ENCODE measurements at places on chromosomes 5 and 9. TPM values are rescaled to one million over a fixed set of nuclear protein-coding genes. Genes with fewer than 3 reads are reported as not detected.

Gene TAF7
- total RNA-seq: 65.9 TPM

Gene GRIA1
- 0.63 TPM for total RNA-seq

Gene FREM1
- 1.7 TPM for total RNA-seq

DNA sequence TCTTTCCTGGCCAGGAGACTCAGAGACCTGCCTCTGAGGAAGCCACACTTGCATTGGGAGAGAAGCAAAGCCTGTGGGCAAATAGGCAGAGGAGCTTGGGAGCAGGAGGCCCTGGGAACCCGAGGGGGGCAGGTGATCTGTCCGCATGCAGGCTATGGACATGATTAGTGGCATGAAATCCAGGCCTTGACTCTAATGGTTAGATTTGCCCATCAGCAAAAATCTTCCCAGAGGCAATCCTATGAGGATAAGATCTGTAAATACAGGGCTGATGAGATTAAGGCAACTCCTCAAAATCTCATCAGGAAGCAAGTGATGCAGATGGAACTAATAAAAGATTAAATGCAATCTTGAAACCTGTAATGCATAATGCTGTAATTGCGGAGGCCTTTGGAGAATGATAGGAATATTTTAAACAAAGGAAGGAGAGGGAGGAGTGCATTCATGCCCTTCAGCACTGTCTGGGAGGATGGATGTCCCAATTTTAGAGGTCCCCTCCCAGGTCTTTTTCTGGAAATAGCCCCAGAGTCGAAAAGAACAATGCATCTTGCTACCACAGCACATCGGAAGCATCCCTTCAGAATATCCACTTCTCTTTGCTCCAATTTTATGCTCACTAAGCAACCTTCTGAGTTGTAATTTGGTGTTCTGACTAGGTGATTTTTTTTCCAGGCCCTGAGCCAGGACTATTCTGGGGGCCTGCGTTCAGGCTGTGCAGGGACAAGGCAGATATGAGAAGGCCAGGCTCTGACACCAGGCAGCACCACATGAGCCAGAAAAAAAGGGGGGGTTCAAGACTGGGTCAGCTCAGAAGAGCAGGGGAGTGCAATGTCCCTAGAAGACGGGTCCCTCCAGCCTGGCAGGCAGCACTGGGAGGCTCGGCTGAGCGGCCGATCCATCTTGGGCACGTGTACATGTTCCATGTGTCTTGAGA lies 66.5 kb downstream of the MED10 start:
- no peak overlapping the region for H3K4me3 ChIP-seq
- H3K27ac ChIP-seq: no peak overlapping the region
- peak; percentile 78 for DNase-seq
- no peaks in the 10 kb centered on the region for H3K27me3 ChIP-seq

DNA sequence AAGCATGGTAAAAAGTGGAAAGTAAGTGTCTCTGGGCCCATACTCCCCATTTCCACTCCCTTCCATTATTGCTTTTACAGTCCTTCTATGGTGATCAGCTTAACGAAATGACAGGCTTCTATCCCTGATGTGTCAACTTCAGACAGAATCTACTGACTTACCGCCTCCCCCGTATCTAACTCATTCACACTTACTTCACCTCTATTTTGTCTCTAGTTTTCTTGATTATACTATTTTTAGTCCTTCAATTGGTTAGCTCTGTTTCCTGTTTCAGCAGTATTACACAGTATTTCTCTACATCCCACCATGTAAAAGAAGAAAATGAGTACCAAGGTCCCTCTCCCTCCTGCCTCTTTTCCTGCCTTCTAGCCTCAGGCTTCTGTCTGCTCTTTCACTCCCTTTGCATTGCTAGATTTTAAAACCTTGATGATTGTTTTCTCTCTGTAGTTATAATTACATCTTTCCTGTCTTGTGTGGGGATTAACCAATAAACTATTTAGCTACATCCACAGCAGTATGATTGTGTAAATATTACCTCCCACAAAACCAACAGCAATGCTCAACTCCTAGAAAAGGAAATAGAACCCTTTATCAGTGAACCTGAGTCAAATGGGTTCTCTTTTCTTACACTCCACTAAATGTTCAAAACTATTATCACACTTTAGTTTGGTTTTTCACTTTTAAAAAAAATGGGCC lies 53.4 kb downstream of the GNAQ start:
- no peak for DNase-seq
- H3K4me3 ChIP-seq: no peak overlapping the region
- H3K4me1 ChIP-seq: peaks cover 46% of the 10 kb centered on the region

GRCh38 chr9:100774962-100775361 lies 197.1 kb downstream of the CAVIN4 start:
- H3K4me1 ChIP-seq: no peaks in the 10 kb centered on the region
- no peaks in the 10 kb centered on the region for H3K36me3 ChIP-seq

DNA sequence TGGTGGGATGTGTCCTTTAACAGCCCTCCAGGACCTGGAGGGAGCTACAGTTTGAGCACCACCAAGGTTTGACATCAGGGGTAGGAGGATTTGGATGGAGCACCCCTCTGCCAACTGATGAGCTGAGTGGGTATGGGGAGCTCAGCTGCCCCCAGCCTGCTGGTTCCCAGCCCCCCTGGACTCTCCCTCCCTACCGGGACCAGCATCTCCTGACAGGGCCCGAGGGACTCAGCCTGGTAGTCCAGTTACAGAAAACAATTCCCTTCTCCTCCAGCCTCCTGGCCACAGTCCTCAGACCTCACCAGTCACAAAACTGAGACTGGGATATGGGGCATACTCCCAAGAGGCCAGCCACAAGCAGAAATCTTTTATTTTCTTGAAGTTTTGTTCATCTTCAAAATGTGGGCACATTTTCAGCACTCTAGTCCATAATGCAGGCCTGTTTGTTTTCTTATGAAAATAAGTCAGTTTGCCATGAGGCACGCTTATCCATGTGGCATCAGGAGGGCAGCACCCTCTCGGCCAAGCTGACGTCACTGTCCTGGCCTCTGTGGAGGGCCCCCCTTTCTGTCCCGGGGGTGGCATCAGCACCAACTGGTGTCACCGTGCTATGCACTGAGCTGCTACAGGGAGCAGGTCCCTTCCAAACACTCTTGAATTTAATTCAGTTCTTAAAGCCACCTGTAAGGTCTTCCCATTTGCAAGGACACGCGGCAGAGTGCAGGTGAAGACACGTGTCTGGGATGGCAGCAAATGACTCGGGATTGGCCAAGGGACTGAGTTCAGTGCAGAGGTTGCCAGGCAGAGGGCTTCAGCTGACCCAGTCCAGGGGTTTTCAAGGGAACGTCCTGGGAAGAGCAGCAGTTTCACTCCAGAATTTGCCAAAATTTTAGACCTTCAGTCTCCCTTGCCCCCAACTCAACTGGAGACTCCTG lies 187.6 kb downstream of the GADD45G start:
- H3K36me3 ChIP-seq: no peaks in the 10 kb centered on the region
- no peak for DNase-seq
- no peaks in the 10 kb centered on the region for H3K27me3 ChIP-seq
- no peaks in the 10 kb centered on the region for H3K4me1 ChIP-seq
- no peak overlapping the region for H3K4me3 ChIP-seq

DNA sequence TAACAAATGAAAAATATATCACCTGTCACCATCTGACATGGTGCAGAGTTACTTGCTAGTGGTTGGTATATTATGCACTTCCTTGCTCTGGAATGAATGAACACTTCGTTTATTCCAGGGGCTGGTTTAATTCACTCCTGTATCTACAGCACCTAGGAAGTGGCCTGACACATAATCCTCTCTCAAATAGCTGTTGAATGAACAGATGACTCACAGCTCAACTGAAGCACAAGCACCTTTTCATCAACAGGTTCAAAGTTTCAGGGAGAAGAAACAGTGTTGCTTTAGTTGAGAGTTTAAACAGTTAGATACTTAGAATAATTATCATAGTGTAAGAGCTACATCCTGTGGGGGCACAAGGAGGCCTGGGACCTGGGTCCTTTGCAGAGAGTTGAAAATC lies 135.0 kb upstream of the DAP start:
- no peaks in the 10 kb centered on the region for H3K27me3 ChIP-seq
- H3K27ac ChIP-seq: no peak overlapping the region
- H3K4me3 ChIP-seq: no peak overlapping the region
- no peaks in the 10 kb centered on the region for H3K4me1 ChIP-seq
- H3K36me3 ChIP-seq: no peaks in the 10 kb centered on the region

DNA sequence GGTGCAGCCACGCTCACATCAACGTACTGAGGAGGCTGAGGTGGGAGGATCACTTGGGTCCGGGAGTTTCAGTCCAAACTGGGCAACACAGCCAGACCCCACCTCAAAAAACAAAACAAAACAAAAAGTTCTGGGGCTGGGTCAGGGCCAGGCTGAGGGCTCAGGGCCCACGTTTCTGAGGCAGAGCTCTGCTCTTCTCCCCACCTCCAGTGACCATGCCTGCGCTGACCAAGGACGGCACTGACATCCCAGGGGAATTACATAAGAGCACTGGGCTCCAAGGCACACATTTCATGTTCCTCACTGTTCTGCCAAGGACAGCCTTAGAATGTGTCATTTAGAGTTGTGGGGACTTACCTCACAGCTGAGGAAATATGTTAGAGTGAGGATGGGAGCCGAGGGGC lies 40.4 kb upstream of the TESK1 start:
- H3K36me3 ChIP-seq: peaks cover 32% of the 10 kb centered on the region
- H3K27ac ChIP-seq: peak overlapping the region; percentile 84
- H3K4me3 ChIP-seq: no peak overlapping the region
- H3K27me3 ChIP-seq: no peaks in the 10 kb centered on the region

- no peak overlapping the region for H3K4me3 ChIP-seq
- H3K4me1 ChIP-seq: no peaks in the 10 kb centered on the region
- peak; percentile 75 for DNase-seq
- no peaks in the 10 kb centered on the region for H3K36me3 ChIP-seq
- H3K27me3 ChIP-seq: no peaks in the 10 kb centered on the region
Observed at GRCh38 chr9:79695531-79696175, 123.9 kb downstream of the TLE4 start.

DNA sequence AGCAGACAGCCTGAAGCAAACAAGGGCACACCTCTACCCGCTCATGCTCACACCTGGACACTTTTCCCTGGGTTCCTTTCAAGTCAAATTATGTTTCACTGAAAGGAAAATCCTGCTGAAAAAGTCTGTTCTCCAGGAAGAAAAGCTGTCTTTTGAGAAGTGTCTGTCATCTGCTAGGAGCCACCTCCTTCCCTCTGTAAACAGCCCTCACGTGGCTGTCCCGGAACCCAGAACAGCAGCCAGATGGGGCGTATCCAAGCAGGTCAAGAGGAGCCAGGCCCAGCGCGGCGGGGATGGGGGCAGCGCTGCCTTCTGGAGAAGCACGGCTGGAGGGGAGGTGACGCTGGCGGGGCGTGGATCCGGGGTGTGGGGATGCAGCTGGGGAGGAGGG lies at the start of gene PNPLA7:
PNPLA7 (minus strand) TSS at position 172 of the 391 bp plus-strand sequence. CDS start 205 bp downstream, outside the sequence.
- H3K36me3 ChIP-seq: peaks cover 20% of the 10 kb centered on the region
- peaks cover 13% of the 10 kb centered on the region for H3K4me1 ChIP-seq
- peak within 1 kb of the TSS; percentile 97 for H3K27ac ChIP-seq
- DNase-seq: peak; percentile 95
- no peaks in the 10 kb centered on the region for H3K27me3 ChIP-seq

GRCh38 chr9:82894548-82894947 lies 168.4 kb downstream of the RASEF start:
- H3K36me3 ChIP-seq: no peaks in the 10 kb centered on the region
- H3K27me3 ChIP-seq: no peaks in the 10 kb centered on the region
- H3K4me3 ChIP-seq: no peak overlapping the region
- H3K4me1 ChIP-seq: no peaks in the 10 kb centered on the region
- no peak for DNase-seq

GRCh38 chr9:2140600-2141223 lies 125.6 kb downstream of the SMARCA2 start:
- no peak for DNase-seq
- H3K36me3 ChIP-seq: no peaks in the 10 kb centered on the region
- H3K4me3 ChIP-seq: no peak overlapping the region
- H3K27me3 ChIP-seq: no peaks in the 10 kb centered on the region
- H3K4me1 ChIP-seq: peaks cover 15% of the 10 kb centered on the region

DNA sequence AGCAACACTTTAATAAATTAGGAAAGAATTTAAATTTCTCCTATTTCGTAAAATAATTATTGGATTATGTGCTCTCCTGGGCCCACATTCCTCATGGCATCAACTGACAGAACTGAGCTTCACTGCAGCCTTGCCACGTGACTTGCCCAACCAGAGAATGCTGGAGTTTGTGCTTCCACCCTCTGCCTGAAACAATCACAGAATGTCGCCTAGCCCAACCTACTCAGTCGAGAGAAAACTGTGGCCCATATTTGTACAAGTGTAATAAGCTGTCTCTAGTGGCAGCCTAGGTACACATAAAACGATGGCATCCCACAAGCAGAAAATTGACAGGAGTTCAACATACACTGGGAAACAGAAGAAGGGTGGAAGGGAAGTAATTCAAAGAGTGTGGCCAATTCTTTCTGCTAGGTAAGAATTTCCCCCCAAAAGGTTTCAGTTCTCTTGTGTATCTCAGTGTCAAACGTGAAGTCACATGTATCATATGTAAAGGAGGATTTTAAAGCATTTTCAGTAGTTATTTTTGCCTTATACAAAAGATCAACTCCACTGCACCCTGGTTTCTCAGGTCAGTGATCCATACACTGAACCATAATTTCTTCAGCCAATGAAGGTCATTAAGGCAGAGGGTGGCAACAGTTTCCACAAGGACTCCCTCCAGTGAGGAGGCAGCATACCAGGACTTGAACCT lies 41.7 kb downstream of the ZNF608 start:
- no peaks in the 10 kb centered on the region for H3K27me3 ChIP-seq
- no peak overlapping the region for H3K4me3 ChIP-seq
- peak overlapping the region; percentile 5 for H3K27ac ChIP-seq
- no peak for DNase-seq
- H3K36me3 ChIP-seq: no peaks in the 10 kb centered on the region

DNA sequence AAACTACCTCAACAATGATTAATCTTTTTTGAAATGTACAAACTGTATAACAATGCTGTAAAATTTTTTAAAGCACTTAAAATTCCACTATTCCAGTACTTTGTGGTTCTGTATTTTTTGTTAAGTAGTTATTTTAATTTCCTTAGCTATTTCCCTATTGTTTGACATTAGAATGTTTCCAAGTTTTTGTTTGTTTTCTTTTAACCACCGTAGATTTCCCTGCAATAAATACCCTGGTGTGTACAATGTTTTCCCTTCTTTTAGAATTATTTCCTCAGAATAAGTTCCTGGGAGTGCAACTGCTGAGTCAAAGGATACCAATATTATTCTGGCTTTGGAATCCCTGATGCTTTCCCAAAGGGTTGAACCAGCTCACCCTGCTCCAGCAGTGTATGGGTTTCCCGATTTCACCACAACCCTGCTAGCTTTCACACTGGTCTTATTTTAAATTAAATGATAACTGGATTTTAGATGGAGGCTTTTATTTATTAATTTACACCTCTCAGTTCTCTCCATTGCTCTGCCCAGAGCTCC lies 20.6 kb upstream of the ANGPTL2 start:
- no peak overlapping the region for H3K27ac ChIP-seq
- no peaks in the 10 kb centered on the region for H3K27me3 ChIP-seq
- peak; percentile 14 for DNase-seq

GRCh38 chr9:131622523-131622922 lies 77.2 kb downstream of the PRRT1B start:
- no peak overlapping the region for H3K4me3 ChIP-seq
- H3K27me3 ChIP-seq: no peaks in the 10 kb centered on the region
- no peak for DNase-seq
- no peak overlapping the region for H3K27ac ChIP-seq
- peaks cover 17% of the 10 kb centered on the region for H3K4me1 ChIP-seq

Data from esophagus muscularis mucosa (tissue), 4 donors.